ENCODE measurements at places on chromosomes 3 and 15.

DNA sequence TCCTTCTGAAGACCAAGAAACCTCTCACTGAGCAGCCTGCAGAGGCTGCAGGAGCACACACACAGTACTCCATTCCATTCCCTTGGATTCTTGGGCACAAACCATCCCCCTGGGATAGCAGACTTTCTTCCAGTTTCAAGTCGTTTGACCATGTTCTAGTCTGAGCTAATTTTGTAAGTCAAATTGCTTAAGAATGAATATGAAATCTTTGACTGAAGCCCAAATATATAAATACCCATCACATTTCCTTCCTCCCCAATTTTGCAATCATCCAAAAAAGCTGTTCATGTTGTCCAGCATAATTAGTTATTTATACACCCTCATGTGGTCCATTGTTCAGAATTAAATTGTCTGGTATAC is 231.2 kb upstream of the TPRG1 start:
- no peak for DNase-seq

GRCh38 chr3:61594964-61595285 is 33.6 kb downstream of the PTPRG start:
- DNase-seq = no peak

- no peak for DNase-seq
These were observed 22.6 kb upstream of the C3orf70 start for GRCh38 chr3:185175370-185175987.

DNA sequence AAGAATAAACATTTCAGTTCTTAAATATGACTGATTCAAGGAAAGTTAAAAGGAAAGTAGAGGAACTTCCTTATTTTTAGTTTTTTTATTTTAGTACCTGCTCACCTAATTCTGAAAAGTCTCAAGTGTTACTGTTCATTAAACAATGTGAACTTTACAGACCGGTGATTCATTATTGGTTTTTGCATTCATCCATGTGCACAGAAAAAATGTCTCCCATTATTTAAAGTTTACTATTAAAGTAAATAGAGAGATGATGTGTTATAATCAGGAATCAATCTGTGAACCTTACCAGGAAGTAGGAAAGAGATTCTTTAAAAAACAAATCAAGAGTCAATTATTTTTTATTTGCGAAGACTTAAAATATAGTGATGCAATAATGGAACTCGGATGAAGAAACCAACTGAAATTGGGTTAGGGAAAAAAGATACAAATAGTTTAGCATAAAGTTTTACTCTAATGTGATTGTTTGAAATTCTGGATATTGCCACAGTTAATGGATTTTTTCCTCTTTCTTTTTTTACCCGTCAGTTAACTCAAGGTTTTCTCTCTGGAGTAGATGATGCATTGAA is 119.4 kb upstream of the SAMMSON start:
- no peak for DNase-seq
